ENCODE measurements at places on chromosomes 13 and 19.
A peak's percentile ranks its signal among the peaks of the same experiment; 100 is the strongest.

- DNase-seq = no peak
These were observed 15.4 kb downstream of the RB1 start for GRCh38 chr13:48318821-48319511.

GRCh38 chr13:84211048-84211447 lies 328.8 kb upstream of the SLITRK1 start:
- DNase-seq = no peak

DNA sequence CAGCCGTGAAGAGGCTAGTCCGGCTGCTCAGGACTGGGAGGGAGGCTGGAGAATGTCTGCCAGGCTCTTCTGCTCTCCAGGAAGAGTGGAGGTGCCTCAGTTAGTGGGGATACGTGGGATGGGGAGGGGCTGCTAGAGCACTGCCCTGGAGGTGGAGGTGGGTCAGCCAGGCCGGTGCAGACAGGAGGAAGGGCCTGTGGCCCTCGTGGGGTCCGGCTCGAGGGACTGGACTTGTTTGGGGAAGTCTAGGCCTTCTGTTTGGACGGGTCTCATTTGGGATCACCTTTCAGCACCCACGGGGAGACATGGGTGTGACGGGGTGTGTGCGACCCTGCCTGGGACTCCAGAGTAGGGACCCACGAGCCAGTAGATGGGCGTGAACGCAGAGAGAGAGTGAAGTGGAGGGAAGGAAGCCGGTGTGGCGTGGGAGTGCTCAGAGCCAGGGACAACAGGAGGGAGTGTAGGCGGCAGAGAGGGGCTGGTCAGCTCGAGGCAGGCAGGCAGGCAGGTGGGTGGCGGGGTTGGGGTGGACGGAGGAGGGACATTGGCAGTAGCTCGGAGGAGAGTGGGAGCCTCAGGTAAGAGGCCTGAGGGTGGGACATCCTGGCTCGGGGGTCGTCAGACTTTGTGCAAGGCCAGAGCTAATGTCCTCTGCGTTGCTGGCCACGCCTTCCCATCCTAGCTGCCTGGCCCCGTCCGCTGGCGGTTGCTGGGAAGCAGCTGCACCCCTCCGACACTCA lies 11.5 kb downstream of the EPN1 start:
- no peak for DNase-seq

DNA sequence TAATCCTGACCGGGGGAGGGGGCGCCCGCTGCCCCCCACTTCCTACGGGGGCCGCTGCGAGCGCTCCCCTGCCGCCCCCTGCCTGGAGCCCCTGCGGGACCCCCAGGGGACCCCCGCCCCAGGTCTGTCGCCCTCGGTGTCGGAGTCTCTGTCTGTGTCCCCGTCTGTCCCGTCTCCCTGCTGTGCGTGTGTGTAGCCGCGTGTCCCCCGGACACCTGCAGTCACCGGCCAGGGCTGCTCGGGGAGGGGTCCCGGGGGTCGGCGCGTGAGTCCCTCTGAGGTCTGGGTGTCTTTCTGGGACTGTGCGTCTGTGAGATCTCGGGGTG lies 7.7 kb upstream of the NFIC start:
- no peak for DNase-seq

DNA sequence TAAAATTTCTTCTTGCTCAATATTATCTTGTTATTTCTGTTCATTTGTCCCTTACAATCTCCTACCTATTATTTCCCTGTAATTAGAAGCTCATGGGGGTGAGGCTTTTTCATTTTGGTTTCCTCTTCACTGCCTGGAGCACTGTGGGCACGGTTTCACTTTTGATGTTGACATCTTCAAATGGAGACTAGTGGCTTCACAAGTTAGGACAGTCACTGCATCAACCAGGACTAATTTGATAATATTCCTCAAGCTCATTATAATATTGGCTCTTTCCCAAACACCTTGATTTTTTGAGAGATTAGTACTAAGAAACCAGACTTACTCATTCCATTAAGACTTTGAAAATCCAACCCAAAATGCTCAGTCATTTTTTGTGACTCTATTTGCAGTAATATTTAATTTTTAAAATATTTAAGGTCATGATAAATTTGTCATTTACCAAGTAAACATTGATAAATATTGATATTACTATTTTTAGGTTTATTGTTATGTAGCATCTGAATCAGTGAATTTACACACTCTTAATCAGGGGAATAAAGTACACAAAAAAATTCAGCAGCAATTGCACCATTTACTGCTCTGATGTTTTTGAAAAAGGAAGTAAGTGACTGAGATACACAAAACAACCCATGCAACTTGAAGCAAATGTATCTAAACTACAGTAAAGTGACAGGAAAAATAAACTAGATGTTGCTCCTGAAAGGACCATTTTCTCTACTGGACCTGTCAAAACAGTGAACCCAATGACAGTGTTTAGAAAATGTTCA lies 28.8 kb upstream of the RCBTB2 start:
- no peak for DNase-seq

DNA sequence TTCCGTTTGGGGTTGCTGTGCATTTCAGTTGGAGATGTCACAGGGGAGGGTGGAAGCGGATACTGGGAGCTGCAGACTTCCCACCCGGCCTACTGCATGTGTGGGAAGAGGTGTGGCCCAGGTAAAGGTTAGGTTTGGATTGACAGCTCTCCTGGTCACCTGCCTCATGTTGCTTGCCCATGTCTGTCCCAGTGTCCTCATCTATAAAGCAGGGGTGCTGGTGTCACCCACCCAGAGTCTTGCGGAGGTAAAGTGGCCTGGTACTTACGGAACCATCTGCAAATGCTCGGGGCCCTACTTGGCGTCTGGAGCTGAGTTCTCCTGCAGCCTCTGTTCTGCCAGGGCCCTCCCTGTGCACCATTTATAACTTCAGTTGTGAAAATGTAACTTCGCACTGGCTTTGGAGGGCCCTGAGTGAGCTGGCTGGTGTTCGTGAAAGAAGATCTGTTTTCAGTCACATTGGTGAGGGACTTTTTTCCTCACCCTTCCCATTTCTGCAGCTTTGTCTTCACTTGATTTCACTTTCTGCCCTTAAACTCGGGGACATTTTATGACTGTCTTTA lies 65.1 kb upstream of the TEX29 start:
- no peak for DNase-seq

GRCh38 chr19:29084266-29084665 lies 128.7 kb downstream of the UQCRFS1 start:
- no peak for DNase-seq

DNA sequence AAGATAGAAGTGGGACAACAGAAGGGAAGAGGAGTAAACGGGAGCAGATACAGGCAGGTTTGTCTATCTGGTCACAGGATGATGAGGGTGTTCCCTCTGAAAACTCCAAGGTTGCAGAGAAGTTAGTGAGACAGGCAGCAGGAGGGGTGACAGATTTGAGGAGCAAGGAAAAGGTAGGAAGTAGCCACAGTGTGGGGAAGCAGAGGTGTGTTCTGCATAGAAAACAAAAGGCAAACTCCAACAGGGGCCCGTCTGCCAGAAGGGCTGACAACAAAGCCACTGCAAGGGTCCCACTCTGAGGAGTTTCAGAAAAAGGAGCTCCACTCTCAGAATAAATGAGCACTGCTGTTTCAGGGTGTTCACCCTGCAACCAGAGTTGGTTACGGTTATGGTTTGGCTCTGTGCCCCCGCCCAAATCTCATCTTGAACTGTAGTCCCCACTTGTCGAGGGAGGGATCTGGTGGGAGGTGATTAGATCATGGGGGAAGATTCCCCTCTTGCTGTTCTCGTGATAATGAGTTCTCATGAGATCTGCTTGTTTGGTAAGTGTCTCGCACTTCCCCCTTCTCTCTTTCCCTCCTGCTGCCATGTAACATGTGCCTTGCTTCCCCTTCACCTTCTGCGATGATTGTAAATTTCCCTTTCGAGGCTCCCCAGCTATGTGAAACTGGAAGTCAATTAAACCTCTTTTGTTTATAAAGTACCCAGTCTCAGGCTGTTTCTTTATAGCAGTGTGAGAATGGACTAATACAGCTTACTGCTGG lies 32.1 kb downstream of the SMAD9 start:
- DNase-seq = no peak

DNA sequence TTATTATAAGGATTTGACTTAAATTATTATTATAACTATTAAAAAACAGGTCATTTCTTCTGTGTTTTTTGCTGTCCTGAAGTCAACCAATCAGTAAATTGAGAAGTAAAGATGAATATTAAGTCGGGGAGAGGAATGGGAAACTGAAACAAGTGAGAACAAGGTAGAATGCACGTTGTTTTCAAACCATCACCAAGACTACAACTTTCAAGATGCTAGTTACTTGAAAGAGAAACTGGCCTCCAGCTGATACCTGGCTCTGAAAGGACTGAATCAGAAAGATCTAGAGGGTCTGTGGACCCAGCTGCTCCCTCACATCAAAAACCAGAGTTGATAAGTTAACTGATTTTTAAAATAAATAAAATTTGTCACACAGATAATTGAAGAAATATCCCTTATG lies 1301.5 kb upstream of the ATXN8OS start:
- DNase-seq = no peak

DNA sequence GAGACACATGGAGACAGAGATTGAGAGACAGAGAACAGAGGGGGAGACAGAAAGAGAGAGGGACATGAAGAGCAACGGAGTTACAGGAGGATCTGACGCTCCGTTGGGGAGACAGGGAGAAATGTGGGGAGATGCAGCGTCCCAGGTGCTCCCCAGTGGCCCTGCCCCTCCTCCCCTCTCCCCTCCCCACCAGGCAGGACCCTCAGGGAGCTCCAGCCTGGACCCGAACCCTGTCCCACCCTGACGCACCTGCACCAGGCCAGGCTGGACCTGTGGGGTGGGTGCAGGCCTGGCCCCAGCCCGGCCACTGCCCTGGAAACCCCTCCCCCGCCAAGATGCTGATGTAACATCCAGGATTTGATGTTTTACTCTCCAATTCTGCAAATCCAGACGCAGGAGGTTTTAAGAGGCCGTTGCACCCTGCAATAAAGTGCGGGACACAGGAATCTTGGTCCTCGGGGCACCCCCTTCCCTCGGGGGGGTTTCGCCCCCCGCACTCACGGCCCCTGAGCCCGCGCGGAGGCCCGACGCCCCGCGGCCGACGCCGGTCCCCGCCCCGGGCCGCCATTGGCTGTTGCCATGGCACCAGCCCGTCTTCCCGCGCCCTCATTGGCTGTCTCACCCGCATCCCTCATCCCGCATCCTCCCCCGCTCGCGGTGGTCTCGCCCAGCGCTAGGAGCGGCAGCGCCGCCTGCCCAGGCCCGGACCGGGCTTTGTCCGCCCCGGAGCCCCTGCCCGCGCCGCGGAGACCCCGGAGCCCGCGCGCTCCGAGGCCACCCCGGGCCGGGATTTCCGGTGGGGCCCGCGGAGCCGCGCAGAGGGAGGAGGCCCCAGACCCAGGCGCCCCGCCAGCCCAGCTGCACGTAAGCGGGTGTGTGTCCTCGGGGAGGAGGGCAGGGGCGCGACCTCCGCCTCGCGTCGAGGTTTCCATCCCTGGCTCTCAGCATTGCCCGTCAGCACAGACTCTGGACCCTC lies at the start of gene APC2:
Gene APC2 (plus strand): TSS at position 655 of the 976 bp plus-strand sequence. CDS start 2,881 bp downstream, outside the sequence.
- no peak for DNase-seq

DNA sequence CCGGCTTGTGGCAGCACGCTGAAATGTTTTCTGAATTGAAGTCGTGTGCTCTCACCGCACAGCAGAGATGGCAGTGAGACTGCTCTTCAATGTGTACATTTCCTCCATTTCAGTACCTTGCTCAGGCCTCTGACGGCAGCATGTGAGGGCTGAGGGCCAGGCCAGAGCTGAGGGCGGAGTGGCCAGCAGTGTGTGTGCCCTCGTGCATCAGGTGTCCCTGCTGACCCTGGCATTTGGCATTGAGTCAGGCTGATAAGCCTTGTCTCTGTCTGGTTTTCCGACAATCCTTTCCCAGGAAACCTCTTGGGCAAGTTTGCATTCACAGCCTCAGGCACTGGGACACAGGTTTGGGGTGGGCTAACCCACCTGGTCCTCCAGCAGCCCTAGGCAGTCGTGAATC lies 62.3 kb downstream of the EFNB2 start:
- DNase-seq = no peak

DNA sequence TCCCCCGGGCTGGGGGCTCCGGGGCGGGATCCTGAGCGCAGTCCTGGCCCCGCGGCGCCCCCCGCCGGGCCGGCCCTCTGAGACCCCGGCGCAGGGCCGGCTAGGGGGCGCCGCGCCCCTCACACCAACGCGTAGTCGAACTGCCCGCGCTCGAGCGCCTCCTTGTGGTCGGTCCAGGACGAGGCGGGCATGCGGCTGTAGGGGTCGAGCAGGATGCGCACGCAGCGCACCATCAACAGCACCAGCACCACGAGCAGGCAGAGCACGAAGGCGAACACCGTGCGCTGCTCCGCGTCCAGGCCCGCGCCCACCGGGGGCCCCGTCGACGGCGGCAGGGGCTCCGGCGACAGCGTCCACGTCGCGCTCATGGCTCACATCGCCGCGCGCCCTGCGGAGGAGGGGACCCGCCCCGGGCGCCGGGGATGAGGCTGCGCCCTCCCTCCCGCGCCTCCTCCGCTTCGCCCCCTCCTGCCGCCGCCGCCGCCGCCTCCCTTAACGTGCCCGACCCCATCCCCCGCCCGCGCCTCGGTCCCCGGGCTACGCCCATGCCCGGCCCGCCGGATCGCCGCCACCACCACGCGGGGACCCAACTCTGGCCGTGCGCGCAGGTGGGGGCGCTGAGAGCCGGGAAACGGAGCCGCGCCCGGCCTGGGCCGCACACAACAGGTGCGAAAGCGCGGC lies 624 bp downstream of the CTXN1 start:
- no peak for DNase-seq

DNA sequence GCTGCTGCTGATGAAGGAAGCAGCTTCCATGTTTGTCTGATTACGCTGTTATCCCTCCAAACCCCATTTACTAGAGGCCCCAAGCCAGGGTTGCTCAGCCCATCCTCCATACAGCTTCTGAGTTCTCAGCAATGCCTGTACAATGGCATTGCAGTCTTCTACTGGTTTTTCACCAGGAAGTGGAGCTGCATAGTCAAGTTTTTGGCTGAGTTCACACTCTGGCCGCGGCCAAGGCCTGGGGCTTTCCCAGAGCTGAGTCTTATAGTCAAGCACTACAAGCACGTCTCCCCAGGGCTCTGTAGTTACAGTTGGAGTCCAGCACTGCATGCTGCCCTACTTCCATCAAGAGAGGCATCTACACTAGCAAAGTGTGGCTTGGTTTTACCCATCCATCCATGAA lies 182.5 kb downstream of the POU4F1 start:
- no peak for DNase-seq

- peak; percentile 86 for DNase-seq
These were observed 4.5 kb downstream of the TPRX2 start for GRCh38 chr19:47863514-47863936.

- no peak for DNase-seq
These were observed 127.1 kb downstream of the PDS5B start for GRCh38 chr13:32713397-32713796.

DNA sequence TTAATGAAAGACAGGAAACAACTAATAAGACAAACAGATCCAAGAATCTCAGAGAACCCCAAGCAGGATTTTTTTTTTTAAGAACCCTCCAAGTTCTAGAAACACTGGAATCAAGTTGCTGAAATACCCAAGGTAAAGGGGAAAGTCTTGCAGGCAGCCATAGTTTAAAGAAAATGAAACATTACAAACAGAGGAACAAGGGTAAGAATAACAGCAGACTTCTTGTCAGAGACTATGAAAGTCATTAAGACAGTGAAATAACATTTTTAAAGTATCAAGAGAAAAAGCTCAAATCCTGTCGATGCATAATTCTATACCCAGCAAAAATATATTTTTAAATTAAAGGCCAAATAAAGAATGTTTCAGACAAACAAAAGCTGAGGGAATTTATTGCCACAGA lies 67.1 kb downstream of the WASF3 start:
- no peak for DNase-seq

GRCh38 chr19:10885201-10886169 lies 14.1 kb downstream of the CARM1 start:
- no peak for DNase-seq
